Activated CD8-positive, alpha-beta T cell treated with anti-CD3 and anti-CD28 coated beads, Interleukin-2, amount 10 ng/mL, durations not matched to agents 7 days and 5 days (primary cell): ENCODE measurements at places on chromosomes 16 and 17. TPM values are rescaled to one million over a fixed set of nuclear protein-coding genes. Genes with fewer than 3 reads are reported as not detected.
A peak's percentile ranks its signal among the peaks of the same experiment; 100 is the strongest.

SLC9A5 gene
- 4.1 TPM for total RNA-seq

LRRC45 gene
- 58.9 TPM for total RNA-seq

TMEM235 gene
- not detected for total RNA-seq

- H3K27me3 ChIP-seq: no peaks in the 10 kb centered on the region
- H3K4me3 ChIP-seq: no peak overlapping the region
- peak overlapping the region; percentile 86 for H3K27ac ChIP-seq
- peaks cover 31% of the 10 kb centered on the region for H3K36me3 ChIP-seq
- peaks cover 79% of the 10 kb centered on the region for H3K4me1 ChIP-seq
Measured at GRCh38 chr17:27578718-27579085, 52.3 kb upstream of the LGALS9 start.

DNA sequence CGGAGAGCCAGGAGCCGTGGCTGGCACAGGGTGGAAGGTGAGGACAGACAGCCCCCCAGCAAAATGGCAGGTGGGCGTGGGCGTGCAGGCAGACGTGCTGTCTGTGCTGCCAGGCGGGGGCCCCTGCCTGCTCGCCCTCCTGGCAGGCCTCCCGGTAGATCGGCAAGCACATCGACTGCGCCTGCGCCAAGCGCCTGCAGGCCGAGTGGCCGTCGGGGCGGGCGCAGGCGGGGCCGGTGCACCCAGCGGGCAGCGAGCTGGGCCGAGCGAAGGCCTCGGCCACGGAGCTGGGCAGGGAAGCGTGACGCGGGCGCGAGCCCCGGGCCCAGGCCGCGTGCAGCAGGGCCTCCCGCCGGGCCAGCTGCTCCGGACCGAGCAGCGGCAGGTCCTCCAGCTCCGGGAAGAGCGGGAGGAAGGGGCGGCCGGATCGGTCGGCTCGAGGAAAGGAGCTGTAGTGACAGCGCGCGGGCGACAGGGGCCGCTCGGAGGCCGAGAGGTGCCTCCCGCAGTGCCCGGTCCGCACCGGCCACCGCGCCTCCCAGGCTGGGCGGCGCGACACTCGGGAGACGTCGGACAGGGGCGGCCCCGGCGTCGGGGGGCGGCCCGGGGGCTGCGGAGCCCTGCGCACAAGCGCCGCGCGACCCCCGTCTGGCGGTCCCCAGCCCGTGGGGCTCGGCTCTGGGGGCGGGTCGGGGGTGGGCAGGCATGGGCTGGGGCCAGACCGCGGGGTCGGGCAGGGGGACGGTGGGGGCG is 16.9 kb downstream of the GRIN2C start:
- H3K27me3 ChIP-seq: no peaks in the 10 kb centered on the region
- no peak overlapping the region for H3K4me3 ChIP-seq
- peaks cover 20% of the 10 kb centered on the region for H3K4me1 ChIP-seq
- no peak for DNase-seq
- no peaks in the 10 kb centered on the region for H3K36me3 ChIP-seq

GRCh38 chr17:8835106-8835505 is 32.4 kb downstream of the PIK3R6 start:
- no peak overlapping the region for H3K27ac ChIP-seq
- peaks cover 39% of the 10 kb centered on the region for H3K36me3 ChIP-seq
- H3K4me3 ChIP-seq: no peak overlapping the region
- DNase-seq: no peak
- H3K27me3 ChIP-seq: no peaks in the 10 kb centered on the region

DNA sequence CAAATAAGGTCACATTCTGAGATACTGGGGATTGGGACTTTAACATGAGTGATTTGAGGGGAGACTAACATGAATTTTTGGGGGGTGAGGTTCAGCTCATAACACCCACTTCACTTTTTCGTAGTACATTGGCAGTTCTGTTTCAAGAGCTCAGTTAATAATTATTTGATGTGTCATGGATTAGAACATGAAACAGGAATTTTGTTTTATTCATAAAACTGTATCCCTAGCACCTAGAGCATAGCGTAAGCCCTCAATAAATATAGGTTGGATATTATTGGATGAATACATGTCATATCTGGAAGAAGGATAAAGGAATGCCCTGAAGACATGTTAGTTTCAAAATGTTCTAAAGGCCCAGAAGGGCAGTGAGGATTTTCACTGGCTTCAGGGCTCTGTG is 119.8 kb downstream of the PRKCA start:
- peaks cover 53% of the 10 kb centered on the region for H3K4me1 ChIP-seq
- H3K4me3 ChIP-seq: no peak overlapping the region
- peak overlapping the region; percentile 41 for H3K27ac ChIP-seq
- H3K27me3 ChIP-seq: no peaks in the 10 kb centered on the region

- H3K27ac ChIP-seq: no peak overlapping the region
- no peaks in the 10 kb centered on the region for H3K27me3 ChIP-seq
- H3K4me1 ChIP-seq: no peaks in the 10 kb centered on the region
- no peak for DNase-seq
- H3K4me3 ChIP-seq: no peak overlapping the region
- no peaks in the 10 kb centered on the region for H3K36me3 ChIP-seq
Measured at GRCh38 chr17:72661116-72661944, 431.2 kb downstream of the SLC39A11 start.

DNA sequence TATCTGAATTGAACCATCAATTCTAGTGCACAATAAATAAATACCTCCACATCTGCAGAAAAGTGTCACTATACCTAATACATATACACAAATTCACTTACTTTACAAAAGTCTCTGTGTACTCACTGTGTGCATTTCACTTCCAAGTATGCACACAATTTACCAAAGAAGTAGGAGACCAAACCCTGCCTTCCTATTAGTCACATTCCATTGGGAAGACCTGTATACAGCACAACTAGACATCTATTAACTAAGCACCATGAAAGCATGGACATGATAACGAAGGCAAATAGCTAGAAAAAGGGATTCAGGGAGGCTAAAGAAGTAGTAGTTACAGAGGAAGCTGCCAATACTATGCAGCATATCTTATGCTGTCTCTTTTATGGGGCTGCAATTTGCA is 139.5 kb downstream of the SNX11 start:
- H3K4me1 ChIP-seq: peaks cover 24% of the 10 kb centered on the region
- H3K27ac ChIP-seq: no peak overlapping the region
- H3K4me3 ChIP-seq: no peak overlapping the region
- no peaks in the 10 kb centered on the region for H3K27me3 ChIP-seq
- no peak for DNase-seq

DNA sequence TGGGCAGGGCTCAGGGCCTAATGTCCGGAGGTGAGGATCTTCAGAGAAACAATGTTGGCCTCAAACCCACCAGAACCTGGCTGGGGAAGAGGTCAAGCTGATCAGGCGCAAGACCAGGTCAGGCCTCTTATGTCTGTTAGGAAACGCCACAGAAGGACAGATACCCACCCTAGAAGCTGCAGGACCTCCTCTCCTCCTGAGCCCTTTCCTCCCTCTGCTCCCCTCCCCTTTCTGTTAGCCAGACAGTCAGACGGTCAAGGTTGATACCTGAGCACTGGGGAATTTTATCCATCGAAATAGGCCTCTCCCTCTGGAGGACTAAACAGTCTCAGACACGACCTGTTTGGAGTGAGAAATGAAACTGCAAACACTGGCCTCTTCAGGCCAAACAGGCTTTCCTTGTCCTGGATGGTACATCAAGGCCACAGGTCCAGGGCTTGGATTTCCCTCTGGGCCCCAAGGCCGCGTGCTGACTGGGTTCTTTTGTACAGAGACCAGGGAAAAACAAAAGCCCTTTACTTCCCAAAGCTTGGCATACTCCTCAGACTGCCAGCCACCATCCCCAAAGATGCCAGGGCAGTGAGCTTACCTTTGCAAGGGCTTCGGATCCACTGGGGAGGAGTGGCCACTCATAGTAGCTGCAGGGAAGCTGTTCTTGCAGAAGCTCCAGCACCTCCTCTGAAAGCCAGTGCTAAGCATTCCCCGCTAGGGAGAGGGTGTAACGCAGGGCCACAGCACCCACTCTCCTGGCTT is 135.8 kb downstream of the CCDC182 start:
- H3K27ac ChIP-seq: peak overlapping the region; percentile 72
- no peak overlapping the region for H3K4me3 ChIP-seq
- peaks cover 5% of the 10 kb centered on the region for H3K36me3 ChIP-seq
- no peaks in the 10 kb centered on the region for H3K27me3 ChIP-seq

GRCh38 chr16:65113441-65113840 is 8.4 kb downstream of the CDH11 start:
- H3K4me1 ChIP-seq: no peaks in the 10 kb centered on the region
- no peak overlapping the region for H3K27ac ChIP-seq
- H3K36me3 ChIP-seq: no peaks in the 10 kb centered on the region
- H3K4me3 ChIP-seq: no peak overlapping the region

DNA sequence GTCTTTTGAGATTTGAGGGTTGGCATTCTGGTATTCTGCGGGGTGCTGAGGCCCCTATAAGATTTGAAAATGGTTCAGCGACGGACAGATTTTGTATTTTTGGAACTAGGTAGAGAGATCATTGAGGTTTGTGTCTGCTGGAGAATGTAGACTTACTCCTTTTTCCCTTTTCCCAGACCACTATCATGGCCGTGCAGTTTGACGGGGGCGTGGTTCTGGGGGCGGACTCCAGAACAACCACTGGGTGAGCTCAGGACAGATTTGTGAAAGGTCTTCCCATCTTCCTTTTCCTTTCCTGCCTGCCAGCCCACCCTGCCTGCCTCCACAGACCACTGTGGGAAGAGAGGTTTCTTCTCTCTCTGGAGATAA is 572 bp downstream of the PSMB6 start:
- peaks cover 5% of the 10 kb centered on the region for H3K27me3 ChIP-seq
- peak overlapping the region; percentile 100 for H3K4me3 ChIP-seq
- H3K4me1 ChIP-seq: peaks cover 21% of the 10 kb centered on the region
- peaks cover 25% of the 10 kb centered on the region for H3K36me3 ChIP-seq

GRCh38 chr16:53775106-53775820 is 71.3 kb downstream of the FTO start:
- H3K27me3 ChIP-seq: no peaks in the 10 kb centered on the region
- H3K27ac ChIP-seq: no peak overlapping the region
- H3K36me3 ChIP-seq: no peaks in the 10 kb centered on the region
- H3K4me3 ChIP-seq: no peak overlapping the region
- DNase-seq: no peak

- DNase-seq: no peak
- H3K27me3 ChIP-seq: no peaks in the 10 kb centered on the region
- peak overlapping the region; percentile 90 for H3K4me3 ChIP-seq
- peaks cover 28% of the 10 kb centered on the region for H3K4me1 ChIP-seq
- peak overlapping the region; percentile 100 for H3K27ac ChIP-seq
- peaks cover 19% of the 10 kb centered on the region for H3K36me3 ChIP-seq
Measured at GRCh38 chr16:71807905-71808592, 585 bp downstream of the AP1G1 start.

DNA sequence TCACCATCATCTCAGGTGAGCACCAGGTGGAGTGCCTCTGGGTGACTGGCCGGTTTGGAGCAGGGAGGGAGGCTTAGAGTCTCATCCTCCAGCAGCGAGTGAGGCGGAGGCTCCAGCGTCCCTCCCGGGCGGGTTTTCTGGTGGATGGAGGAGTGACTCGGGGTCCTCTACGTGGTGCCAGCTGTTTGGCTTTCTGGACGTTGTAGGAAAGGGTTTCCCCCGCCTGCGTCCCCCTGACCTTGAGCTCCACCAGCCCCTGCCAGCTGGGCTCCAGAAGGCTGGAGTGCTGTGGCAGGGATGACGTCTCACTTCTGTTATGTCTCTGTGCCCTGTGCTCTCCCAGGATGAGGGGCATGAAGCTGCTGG is 522 bp downstream of the DNASE1 start:
- H3K4me3 ChIP-seq: no peak overlapping the region
- no peak overlapping the region for H3K27ac ChIP-seq
- H3K27me3 ChIP-seq: no peaks in the 10 kb centered on the region
- peaks cover 47% of the 10 kb centered on the region for H3K36me3 ChIP-seq
- H3K4me1 ChIP-seq: peaks cover 25% of the 10 kb centered on the region
- no peak for DNase-seq

DNA sequence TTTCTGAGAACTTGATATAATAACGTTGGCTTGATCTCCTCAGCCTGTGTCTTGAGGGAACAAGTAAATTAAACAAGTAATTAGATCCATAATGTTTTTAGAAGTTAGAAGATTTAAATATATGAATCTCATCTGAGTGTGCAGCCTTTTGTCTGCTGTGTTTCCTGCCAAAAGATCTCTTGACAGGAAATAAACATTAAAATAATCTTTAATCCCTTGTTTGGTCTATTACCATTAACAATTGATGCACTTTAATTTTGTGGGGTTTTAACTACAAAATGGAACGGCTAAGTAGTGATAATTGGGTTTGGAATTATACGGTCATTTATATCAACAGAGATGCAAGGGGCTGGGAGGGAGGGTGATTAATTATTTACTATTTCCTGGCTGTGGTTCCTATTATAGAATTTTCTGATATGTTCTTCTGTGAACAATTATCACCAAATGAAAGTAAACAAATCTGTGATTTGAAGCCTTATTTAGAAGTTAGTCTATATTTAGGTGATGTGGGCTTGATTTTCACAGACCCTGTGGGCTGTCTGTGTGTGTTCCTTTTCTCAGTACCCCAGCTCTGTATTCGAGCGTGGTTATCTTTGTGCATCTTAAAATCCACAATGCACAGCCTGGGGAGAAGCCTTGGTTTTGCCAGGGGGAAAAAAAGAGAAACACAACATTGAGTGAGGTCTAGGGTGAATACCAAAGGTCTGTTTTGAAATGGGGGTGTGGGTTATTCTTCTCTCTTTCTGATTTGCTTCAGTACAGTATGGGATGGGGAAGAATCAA is 556.1 kb downstream of the WWOX start:
- H3K27me3 ChIP-seq: peaks cover 3% of the 10 kb centered on the region
- no peak overlapping the region for H3K4me3 ChIP-seq
- no peak for DNase-seq
- no peaks in the 10 kb centered on the region for H3K4me1 ChIP-seq
- no peaks in the 10 kb centered on the region for H3K36me3 ChIP-seq

DNA sequence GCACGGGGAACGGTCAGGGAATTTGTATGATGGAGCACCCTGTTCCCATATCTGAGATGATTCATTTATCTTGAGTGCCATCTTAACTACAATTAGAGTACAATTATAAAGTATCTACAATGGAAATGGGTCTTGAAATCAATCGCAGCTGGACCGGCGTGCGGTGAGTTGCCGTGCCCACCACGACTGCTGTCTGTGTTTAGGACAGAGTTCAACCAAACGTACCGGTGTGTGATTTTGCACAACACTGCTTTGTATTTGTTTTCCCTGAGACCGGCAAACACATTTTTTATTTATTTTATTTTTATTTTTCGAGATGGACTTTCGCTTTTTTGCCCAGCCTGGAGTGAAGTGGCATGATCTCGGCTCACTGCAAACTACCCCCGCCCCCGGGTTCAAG is 457.0 kb downstream of the WWOX start:
- no peak for DNase-seq
- H3K27me3 ChIP-seq: no peaks in the 10 kb centered on the region
- no peak overlapping the region for H3K27ac ChIP-seq
- H3K4me3 ChIP-seq: no peak overlapping the region
- no peaks in the 10 kb centered on the region for H3K36me3 ChIP-seq

DNA sequence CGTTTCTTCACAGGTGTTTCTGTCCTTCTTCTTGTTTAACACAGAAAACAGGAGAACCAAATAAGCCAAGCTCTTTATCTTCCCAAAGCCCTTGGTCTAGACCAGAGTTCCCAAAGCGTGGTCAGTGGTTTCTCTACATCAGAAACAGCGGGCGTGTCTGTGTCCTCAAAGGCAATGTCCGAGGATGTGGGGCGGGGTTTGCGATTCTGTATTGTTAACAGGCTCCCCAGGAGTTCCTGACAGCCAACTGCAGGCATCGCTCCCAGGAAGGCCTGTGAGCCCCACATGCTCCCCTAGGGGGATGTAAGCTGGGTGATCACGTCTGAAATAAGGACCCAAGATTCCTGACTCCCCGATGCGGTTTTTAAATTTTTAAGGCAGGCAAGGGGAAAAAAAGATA is 28.4 kb upstream of the SLC25A19 start:
- H3K27ac ChIP-seq: peak overlapping the region; percentile 12
- DNase-seq: no peak
- H3K36me3 ChIP-seq: peaks cover 34% of the 10 kb centered on the region
- no peak overlapping the region for H3K4me3 ChIP-seq
- peaks cover 25% of the 10 kb centered on the region for H3K4me1 ChIP-seq
